ENCODE measurements at places on chromosomes 12 and 14.

- DNase-seq: no peak
Observed at GRCh38 chr12:80317307-80317706, 126.7 kb upstream of the PTPRQ start.

DNA sequence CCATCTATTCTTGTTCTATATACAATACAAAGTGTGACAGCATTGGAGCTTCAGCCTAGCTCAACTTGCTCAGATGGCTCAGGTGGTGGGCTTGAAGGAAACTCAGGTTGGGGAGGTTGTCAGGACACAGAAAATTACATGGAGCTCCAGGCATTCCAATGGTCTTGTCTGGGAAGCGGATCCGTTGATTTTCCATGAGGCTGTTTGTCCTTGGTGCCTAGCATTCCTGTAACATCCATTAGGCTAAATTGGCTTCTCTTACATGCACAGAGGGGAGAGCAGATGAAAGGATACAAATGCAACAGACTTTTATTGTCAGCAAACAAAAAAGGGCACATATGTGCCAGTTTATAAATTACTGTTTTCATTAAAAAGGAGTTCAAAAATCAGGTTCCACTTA, 75.5 kb upstream of the OTX2 start:
- DNase-seq: no peak

DNA sequence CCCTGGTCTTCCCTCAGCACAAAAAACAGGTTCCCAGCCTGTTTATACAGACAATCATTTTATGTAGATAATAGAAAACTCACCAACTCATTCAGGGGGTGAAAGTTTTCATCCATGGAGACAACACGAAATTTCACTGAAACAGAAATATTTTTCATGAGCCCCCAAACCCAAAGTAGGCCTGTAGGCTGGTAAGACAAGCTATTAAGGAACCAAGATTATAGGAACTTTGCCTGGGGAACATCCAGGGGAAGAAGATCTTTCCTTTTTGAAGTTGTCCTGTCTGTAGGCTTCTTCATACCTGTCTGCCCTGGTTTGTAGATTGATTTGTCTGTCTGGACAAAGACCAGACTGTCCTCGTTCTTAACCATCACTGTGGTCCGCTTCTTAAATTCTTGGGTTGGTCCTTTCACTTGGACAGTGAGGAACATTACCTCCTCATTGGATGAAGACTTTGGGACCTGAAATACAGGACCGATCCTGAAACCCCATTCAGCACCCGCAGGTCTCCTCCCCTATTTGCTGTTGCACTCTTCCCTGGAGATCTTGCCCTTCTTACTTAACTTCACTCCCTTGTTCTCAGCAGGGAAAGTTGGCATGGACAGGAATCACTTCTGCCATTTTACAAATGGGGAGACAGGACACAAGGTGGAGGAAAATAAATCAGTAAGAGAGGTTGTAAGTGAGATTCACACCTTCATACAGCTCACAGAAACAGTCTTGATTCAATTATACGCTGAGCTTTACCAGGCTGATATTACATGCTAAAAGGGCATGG, 3.5 kb downstream of the A2M start:
- DNase-seq: no peak

- no peak for DNase-seq
Observed at GRCh38 chr12:70221626-70222025, 21.6 kb upstream of the CNOT2 start.

DNA sequence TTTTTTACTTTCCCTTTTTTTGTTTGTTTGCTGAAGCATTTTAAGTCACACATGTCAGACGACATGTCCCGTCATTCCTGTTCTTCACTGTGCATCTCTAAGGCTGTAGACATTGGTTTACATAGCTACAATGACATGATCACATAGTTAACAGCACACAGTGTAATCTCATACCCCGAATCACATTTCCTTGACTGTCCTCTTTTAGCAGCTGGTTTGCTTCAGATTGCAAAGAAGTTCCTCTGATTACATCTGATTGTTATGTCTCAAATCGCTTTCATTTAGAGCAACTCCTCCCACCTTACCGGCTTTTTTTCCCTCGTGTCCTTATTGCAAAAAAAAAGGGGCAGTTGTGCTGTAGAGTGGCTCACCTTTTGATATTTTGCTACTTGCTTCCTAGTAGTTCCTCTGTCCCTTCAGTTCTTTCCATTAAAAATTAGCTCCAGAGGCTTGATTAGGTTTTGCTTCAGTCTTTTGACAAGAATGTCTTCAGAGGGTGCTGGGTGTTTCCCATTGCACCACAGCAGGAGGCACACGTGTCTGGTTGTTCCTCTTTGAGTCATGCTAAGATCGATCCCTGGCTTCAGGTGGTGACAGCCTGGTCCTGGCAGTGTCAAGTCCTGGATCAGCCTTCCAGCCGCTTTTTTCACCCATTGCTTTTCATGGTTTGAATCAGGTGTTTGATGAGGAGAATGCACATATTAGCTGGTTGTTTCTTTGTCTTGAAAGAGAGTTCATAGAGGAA, 35.0 kb downstream of the ZNF664 start:
- no peak for DNase-seq

DNA sequence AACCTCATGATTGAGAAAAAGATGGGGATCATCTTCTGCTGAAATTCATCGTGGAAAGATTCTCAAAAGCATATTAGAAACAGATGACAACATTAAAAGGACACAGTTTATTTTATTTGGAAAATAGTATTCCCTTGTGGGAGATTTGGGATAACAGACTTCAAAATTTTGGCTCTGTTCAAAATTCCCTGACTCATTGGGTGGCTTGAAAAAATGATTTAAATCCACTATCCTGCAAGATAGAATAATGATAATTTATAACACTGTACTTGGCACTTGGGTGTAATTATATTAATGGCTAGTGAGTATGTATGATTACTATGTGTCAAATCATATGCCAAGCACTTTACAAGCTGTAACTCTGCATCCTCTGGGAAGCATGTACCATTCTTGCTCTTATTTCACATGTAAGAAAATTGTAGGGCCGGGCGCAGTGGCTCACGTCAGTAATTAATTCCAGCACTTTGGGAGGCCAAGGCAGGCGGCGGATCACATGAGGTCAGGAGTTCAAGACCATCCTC, 128.8 kb downstream of the LMNTD1 start:
- DNase-seq: no peak

GRCh38 chr12:15605881-15606590, 183.2 kb downstream of the EPS8 start:
- DNase-seq: no peak

- no peak for DNase-seq
Observed at GRCh38 chr12:123877968-123878367, 94.7 kb downstream of the CCDC92 start.

- DNase-seq: no peak
Observed at GRCh38 chr12:17609153-17609552, 480.8 kb downstream of the RERGL start.

- DNase-seq: no peak
Observed at GRCh38 chr14:84025106-84026012, 1504.6 kb upstream of the FLRT2 start.

GRCh38 chr14:79424462-79424861, 786.8 kb downstream of the DIO2 start:
- DNase-seq: no peak

Measured in activated naive CD4-positive, alpha-beta T cell (primary cell).